Activated CD8-positive, alpha-beta memory T cell treated with anti-CD3 and anti-CD28 coated beads for 24 hours (primary cell): ENCODE measurements at places on chromosomes 5 and 9.

DNA sequence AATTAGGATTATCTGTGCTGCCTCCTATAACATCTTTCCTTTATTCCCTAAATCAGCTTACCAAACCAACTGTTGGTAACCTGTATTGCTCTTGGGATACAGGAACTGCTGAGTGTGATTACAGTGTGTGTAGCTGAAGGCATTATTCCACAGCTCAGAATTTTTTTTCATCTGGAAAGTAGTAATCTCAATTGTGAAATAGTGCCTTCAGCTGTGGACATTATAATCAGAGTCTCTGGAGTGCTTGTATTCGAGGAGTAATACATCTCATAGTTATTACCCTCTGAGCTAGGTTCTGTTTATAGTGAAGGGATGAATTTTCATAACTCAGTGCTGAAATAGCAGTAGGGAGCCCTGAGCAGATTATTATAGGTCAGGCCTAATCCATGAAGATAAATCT lies 199.5 kb downstream of the MAST4 start:
- DNase-seq, result no peak

- DNase-seq, result no peak
These were observed 327.2 kb downstream of the BNC2 start for GRCh38 chr9:16543225-16543624.

GRCh38 chr9:112831281-112831851 lies 59.3 kb downstream of the SLC46A2 start:
- DNase-seq, result no peak

- peak; percentile 13 for DNase-seq
These were observed 29.4 kb downstream of the SYK start for GRCh38 chr9:90830977-90831376.

DNA sequence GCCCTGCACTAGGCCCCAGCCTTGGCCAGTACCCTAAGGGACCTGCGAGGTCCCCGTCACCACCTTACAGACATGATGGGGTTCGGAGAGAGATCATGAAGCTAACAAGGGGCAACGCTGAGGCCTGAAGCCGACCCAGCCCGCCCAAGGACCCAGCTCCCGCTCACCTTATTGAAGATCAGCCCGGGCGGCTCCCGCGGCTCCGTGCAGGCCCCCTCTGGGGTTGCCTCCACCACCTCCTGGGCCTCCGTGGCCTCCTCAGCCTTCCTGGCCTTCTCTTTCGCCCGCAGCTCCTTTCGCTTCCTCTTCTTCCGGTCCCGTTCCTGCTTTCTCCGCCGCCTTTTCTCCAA lies 3.6 kb downstream of the SURF6 start:
- DNase-seq, result peak; percentile 45

- DNase-seq, result no peak
These were observed 19.4 kb downstream of the S1PR3 start for GRCh38 chr9:89010526-89011111.

DNA sequence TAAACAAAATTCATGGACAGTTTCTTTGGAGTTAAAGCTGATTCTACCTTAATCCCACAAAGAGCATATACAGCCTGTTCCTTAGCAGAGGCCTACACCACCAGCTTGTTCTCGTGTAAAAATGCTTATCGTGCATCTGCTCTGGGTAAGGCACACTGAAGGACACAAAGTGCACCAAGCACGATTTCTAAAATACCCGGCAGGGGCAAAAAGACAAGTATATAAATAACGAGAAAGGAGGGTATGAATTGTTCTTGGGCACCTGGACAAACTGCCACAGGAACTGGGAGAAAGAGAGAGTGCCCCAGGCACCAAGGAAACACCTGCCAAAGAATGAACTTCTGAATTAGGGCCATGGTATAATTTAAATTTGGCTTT lies 25.3 kb downstream of the NSUN2 start:
- no peak for DNase-seq

DNA sequence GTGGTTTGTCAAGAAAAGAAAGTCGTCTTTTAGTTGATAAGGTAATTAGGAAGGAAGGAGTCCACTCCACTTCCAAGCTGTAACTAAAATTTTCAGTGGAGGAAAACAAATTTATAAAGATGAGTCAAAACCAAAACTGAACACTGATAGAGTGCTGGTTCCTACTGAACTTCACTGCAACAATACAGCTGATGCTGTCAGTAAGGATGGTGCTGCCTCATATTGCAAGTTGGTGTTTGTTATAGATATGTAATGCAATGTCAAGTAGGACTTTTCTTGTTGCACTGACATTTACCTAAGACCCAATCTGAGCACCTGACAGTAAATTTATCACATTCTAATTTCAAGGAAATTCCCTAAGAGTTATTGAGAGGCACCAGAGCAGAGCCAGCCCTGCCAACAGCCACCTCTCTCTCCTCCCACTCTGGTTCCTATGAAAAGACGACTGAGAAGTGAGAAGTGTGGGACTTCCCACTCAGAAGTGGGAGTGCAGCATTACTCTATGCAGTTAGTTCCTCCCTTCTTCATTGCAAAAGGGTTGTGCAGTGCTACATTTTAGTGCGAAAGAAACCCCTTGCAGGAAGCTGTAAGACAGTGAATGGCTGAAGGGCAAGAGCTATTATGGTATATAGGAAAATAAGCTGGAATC lies 350.8 kb downstream of the NFIB start:
- DNase-seq, result no peak

DNA sequence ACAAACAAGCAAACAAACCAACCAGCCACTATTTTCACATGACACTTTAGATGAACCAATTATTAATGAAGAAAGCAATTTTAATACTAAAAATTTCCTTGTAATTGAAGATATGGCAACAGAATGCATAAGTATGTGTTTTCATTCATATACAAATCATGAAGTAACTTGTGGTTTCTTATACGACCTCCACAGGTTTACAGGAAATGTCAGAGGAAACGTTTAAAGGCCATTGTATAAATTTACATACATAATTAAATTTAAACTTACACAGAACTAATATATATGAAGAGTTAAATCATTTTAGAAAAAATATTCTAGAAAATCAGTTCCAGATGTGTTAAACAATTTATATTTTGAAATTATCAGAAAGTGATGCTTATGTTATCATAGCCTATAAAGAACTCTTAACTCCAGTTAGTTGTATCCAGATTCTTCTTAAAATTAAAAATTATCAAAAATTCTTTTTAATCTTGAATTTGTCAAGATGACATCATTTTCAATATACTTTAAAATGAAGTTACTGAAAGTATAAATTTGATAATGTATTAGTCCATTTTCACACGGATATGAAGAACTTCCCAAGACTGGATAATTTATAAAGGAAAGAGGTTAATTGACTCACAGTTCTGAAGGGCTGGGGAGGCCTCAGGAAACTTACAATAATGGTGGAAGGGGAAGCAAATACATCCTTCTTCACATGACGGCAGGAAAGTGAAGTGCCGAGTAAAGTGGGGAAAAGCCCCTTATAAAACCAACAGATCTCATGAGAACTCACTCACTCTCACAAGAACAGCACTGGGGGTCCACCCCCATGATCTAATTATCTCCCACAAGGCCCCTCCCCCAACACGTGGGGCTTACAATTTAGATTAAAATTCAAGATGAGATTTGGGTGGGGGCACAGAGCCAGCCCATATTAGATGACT lies 192.0 kb downstream of the PIK3R1 start:
- DNase-seq, result no peak

DNA sequence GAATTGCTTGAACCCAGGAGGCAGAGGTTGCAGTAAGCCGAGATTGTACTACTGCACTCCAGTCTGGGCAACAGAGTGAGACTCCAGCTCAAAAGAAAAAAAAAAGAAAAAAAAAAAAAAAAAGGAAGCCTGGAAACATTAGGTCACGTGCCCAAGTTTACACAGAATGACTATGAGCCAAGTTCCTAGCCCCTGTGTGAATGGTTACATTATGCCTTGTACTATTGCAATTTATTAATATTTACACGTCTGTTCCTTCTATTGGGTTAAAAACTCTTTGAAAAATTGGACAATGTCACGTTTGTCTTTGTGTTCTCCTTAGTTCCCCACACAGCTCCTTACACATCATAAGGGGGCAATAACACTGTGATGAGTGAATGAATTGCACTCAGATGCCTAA lies 33.5 kb upstream of the SLC28A3 start:
- DNase-seq, result no peak

- no peak for DNase-seq
These were observed 16.3 kb downstream of the KLF9 start for GRCh38 chr9:70398145-70398556.

DNA sequence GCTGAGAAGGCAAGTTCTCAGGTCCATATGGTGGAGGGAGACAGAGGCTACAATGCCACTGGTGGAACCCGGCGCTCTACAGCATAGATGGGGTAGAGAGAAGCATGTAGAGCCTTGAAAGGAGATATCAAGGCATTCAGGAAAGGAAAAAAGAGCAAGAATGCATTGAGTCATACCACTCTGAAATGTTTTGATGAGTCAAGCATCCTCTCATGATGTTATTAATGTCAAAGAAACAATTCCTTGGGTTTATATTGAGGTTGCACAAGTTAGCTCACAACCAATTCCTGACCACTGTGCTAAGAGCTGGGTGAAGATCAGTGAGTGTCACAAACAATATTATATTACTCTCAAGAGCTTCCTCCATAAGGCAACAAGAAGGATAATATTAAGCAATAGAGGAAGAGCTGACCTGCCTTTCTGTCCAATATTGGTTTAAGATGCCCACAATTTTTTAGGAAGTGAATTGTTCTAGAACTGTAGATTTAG lies 178.0 kb downstream of the RFK start:
- no peak for DNase-seq

- DNase-seq, result no peak
These were observed 36.3 kb upstream of the CDKN2AIPNL start for GRCh38 chr5:134447815-134448520.

DNA sequence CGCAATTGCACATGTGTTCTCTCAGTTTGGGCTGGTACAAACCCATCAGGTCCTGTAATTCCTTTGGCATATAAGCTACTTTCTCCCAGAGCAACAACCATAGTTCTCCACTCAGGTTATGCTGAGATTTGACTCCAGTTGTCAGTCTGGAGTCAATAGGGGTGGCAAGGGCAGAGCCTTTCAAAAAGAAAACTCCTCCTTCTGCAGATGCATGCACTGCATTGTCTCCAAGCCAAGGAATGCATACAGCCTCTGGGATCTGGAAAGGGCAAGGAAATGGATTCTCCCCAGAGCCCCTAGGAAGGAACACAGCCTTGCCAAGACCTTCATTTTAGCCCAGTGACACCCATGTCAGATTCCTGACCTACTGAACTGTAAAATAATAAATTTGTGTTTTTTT lies 31.0 kb upstream of the GZMA start:
- no peak for DNase-seq

DNA sequence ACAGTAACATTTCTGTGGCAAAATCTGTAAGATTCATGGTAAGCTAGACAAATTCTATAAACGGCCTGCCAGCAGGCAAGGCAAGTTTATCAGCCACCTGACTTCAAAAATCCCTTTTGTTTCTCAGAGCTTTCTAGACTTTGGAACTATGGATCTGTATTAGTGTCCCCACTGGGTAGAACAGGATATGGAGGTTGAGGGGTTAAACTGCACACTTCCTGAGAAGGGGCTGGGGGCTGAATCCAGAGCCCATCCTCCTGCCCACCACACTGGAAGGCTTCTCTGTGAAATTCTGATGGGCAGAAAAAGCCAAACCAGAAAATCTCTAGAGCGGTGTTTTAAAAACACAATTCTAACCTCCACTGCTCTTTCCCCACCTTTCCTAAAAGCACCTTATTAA lies 128.7 kb downstream of the ENTREP1 start:
- no peak for DNase-seq

GRCh38 chr9:26779062-26779461 lies 113.5 kb downstream of the CAAP1 start:
- DNase-seq, result no peak

DNA sequence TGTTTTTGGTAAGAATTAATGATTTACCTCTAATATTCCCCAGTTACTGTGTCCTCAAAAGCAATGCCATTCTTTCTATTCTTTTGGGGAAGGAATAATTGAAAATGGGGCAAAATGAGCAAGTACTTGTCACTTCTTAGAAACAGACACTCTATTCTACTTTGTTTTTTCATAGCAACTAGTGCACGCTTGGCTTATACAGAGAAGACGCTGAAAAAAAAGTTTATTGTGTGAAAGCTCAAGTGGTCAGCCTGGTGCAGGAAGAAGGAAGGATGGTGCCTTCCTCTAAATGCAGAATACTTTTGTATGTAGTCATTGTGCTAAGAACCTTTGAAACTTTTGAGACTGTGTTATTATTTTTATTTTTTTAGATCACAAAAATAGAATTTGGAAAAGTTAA lies 29.6 kb downstream of the ANKDD1B start:
- no peak for DNase-seq

GRCh38 chr5:170623576-170624181 lies 119.9 kb downstream of the KCNIP1 start:
- DNase-seq, result no peak

GRCh38 chr5:174195517-174195916 lies 150.0 kb downstream of the NSG2 start:
- DNase-seq, result no peak

- no peak for DNase-seq
These were observed 110.2 kb upstream of the DAPK1 start for GRCh38 chr9:87387351-87388011.

GRCh38 chr9:127741831-127742434 lies 6.8 kb upstream of the TOR2A start:
- DNase-seq, result no peak

GRCh38 chr5:68994645-68995044 lies 99.2 kb upstream of the SLC30A5 start:
- DNase-seq, result no peak

DNA sequence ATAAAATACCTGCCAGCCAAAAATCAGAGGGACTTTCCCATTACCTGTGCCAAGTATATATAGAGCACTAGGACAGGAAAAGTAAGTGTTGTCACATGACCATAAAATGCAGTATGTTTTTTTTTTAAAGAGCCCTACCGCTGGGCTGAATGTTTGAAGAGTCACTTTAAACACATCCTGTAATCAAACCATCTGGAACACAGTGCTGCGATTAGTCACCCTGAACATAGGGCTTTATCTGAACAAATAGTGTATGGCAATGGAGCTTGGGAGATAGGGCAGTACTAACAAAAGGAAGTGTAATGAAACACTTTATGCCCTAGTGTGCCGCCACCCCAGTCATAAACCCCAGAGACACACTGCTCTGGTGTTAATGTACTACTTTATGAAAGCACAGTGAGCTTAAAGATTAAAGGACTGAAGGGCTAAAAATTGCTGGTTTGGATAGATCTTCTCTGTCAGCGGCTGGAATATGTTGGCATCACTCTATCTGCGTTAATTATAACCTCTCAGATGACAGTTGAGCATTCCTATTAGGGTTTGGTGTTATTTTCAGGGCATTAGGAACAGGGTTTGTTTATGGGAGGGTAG lies 90.4 kb downstream of the ZNF608 start:
- no peak for DNase-seq
